Activated CD8-positive, alpha-beta T cell treated with anti-CD3 and anti-CD28 coated beads for 36 hours (primary cell): ENCODE measurements at places on chromosomes 12 and 14. TPM values are rescaled to one million over a fixed set of nuclear protein-coding genes. Genes with fewer than 3 reads are reported as not detected.

UTP20 gene
- 29.0 TPM for total RNA-seq

PTCSC3 gene
- total RNA-seq, result not detected

POLR3B gene
- total RNA-seq, result 9.5 TPM

SDSL gene
- total RNA-seq, result not detected

DNA sequence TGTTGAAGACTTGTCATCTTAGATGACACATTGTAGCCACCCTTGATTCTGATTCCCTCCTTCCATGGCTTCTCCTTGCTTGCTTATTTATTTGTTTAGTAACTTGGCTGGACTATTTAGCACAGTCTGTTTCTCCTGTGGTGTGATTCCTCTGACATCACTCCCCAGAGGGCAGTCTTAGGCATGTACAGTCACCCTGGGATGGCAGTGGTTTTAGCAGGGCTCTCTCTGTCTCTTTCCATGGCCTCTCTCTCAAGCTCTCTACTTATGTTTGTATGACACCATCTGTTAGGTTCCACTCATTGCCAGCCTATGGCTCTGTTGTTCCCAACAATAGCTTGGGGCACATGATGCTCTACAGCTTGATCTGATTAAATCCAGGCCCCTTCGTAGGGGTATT is 158.3 kb downstream of the ADGRD1 start:
- H3K27ac ChIP-seq, result no peak overlapping the region
- no peak overlapping the region for H3K4me3 ChIP-seq
- H3K27me3 ChIP-seq, result no peaks in the 10 kb centered on the region
- no peak for DNase-seq
- no peaks in the 10 kb centered on the region for H3K36me3 ChIP-seq

DNA sequence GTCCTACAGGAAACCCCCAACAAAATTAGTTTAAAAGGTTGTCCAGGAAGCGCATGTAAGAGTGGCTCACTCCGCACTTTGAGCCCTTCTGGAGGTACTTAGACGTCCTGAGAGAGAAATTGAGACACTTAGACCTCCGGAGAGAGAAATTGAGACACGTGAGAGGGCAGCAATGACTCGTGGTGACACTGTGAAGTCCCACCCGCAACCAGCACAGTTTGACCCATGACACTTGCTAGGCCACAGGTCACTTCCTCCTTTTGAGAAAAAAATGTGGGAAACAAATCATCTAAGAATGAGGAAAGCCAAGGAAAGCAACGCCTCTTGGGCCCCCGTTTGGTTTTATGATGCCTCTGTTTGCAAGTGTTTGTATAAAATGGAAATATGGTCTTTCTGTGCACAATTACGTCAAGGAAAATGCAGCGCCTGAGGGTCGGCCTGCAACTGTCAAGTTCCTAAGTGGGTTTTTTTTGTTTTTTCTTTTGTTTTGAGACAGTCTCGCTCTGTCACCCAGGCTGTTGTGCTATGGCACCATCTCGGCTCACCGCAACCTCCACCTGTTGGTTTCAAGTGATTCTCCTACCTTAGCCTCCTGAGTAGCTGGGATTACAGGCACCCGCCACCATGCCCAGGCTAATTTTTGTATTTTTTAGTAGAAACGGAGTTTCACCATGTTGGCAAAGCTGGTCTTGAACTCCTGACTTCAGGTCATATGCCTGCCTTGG is 13.6 kb upstream of the CDCA4 start:
- no peak overlapping the region for H3K27ac ChIP-seq
- H3K4me3 ChIP-seq, result no peak overlapping the region

DNA sequence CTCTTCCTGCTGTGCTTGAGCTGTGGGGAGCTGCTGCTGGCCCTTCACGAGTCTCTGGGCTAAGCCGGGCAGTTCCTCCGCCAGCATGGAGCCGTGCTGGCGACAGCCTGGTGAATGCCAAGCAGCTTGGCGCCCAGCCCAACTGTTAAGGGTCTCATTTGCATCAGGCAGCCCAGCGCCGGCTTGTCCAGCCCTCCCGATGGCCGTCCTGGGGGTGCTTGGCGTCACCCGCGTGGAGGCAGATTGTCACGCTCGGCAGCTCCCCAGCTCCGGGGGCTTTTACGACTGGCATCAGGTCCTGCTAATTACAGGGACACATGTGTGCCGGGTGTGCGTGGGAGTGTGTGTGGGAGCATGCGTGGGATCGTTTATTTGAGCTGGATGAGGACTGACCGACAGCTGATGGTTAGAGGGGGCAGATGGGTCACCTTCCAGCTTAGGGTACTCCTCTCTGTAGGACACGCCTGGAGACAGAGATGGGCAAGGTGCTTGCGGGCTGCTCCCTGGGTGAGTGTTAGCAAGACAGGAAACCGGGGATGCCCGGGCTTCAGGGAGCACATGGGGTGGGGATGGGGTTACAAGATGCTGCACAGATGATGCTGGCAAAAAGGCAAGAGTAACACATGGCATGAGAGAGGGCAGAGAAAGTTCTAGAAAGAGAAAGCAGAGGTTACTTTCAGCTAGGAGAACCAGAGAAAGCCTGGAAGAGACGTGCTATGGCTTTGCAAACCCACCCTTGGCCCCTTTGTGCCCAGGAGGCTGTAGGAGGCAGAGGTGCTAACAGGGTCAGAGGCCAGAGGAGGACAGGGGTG is 64.1 kb downstream of the KIF26A start:
- H3K4me3 ChIP-seq, result no peak overlapping the region
- no peak overlapping the region for H3K27ac ChIP-seq
- no peak for DNase-seq
- no peaks in the 10 kb centered on the region for H3K4me1 ChIP-seq
- no peaks in the 10 kb centered on the region for H3K27me3 ChIP-seq

DNA sequence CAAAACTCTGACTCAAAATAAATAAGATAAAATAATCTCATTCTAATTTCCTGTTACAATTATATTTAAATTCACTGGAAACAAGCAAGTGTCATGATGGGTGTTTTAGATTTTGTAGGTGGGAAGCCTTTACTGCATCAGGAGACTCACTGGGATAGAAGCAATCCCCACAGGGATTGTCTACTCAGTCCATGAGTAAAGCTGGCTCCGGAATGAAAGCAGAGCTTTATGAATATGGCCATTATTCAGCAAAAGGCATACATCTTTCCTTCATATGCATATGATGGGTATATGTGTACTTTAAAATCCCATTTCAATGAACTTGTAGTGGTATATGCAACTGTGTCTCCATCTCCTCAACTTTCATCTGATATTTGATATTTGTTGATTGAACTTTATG is 25.4 kb upstream of the PPM1H start:
- no peaks in the 10 kb centered on the region for H3K4me1 ChIP-seq
- H3K27me3 ChIP-seq, result peaks cover 2% of the 10 kb centered on the region
- H3K4me3 ChIP-seq, result no peak overlapping the region
- H3K27ac ChIP-seq, result no peak overlapping the region
- DNase-seq, result no peak

GRCh38 chr12:119154435-119154818 is 24.3 kb upstream of the HSPB8 start:
- no peak overlapping the region for H3K4me3 ChIP-seq
- no peak overlapping the region for H3K27ac ChIP-seq
- peak; percentile 5 for DNase-seq
- peaks cover 11% of the 10 kb centered on the region for H3K27me3 ChIP-seq
- H3K4me1 ChIP-seq, result peaks cover 4% of the 10 kb centered on the region

GRCh38 chr12:18551701-18552100 is 186.1 kb downstream of the PLCZ1 start:
- no peak overlapping the region for H3K27ac ChIP-seq
- DNase-seq, result no peak
- no peaks in the 10 kb centered on the region for H3K27me3 ChIP-seq
- no peaks in the 10 kb centered on the region for H3K4me1 ChIP-seq

DNA sequence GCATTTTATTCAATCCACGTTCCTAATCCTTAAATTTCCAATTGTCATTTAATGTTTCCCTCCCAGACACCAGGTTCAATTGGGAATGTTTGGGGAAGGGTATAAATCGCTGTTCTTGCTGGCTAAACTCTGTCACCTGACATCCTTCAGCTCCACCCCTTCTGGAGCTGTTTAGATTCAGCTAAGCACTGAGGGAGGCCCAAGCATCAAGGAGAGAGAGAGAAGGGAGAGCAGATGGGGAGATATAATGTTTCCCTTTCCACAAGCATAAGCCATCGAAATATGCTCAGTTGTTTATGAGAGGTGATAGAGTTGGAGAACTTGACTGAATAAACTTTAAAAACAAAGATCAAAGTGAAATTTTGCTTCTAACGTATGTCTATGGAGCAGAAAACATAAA is 1.8 kb downstream of the ABCC9 start:
- H3K27ac ChIP-seq, result no peak overlapping the region
- H3K36me3 ChIP-seq, result no peaks in the 10 kb centered on the region
- H3K27me3 ChIP-seq, result peaks cover 49% of the 10 kb centered on the region
